ENCODE measurements at places on chromosomes 3 and 15.

DNA sequence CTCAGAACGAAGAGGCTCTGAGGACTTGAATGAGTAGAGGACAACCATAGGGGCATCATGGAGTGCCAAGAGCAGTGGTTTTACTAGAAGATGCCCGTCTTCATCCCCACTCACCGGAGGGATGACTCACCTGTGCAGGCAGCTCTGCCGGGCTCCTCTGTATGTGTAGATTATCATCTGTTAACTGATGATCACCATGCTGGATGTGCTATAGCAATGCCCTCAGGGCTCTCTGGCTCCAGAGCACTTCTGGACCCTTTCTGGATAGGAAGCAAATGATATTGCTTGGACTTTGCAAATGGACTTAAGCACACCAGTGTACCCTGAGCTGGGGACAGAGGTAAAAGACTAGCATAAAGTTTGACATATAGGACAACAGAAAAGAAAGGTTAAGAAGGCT lies 10.2 kb upstream of the TGFBR2 start:
- DNase-seq, result no peak

DNA sequence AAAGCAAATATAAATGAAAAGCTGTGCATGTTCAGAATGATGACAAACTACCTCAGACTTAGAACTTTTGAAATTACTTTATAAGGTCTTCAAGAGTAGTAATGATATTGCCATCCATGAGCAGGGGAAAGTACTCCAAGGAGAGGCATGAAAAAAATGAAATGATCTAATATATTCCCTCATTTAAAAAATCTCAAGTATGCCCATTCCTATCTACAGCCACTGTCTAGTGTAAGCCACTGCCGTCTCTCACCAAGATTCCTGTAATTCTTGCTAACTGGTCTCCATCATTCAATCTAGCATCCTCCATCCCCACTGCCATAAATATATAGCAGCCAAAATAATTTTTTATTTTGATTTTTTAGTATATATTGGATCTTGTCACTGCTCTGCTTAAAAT lies 258.8 kb downstream of the PLOD2 start:
- DNase-seq, result no peak

DNA sequence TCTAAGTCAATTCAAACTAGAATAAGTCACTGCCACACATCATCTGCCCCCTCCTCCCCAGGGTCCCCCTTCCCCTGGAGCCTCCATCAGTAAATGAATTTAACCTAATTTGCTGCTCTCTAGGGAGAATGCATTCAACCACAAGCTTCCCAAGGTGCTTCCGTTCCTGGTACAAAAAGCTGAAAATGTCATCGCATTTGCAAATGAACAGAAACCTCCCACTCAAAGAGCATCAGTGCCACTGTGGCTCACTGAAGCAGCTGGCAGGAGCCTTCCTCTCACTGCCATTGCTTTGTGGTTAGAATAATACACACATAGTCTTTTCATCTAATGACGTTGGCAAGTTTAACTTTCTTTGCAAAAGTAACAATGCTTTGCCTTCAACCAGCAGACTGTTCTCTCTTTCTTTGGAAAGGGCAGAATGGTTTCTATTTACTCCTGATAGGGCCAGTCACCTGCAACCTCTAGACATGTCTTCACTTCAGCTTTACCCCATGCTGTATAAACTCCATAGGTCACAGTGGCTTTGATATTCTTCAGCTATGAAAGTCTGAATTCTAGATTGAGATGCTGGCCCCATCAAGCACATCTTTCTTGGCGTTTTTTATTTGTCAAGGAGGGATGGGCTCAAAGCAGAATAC lies 238.1 kb downstream of the CPNE4 start:
- peak; percentile 87 for DNase-seq

GRCh38 chr3:114484919-114485318 lies 191.1 kb downstream of the TIGIT start:
- no peak for DNase-seq

DNA sequence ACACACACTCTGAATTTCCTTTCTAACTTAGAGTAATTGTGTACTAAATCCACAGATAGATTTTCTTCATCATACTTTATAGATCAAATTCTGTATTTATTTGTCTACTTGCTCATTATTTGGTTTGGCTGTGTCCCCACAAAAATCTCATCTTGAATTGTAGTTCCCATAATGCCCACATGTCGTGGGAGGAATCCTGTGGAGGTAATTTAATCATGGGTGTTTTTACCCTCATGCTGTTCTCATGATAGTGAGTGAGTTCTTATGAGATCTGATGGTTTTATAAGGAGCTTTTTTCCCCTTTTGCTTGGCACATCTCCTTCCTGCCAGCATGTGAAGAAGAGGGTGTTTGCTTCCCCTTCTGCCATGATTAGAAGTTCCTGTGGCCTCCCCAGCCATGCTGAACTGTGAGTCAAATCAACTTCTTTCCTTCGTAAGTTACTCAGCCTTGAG lies 198.3 kb upstream of the TGFBR2 start:
- DNase-seq, result no peak

DNA sequence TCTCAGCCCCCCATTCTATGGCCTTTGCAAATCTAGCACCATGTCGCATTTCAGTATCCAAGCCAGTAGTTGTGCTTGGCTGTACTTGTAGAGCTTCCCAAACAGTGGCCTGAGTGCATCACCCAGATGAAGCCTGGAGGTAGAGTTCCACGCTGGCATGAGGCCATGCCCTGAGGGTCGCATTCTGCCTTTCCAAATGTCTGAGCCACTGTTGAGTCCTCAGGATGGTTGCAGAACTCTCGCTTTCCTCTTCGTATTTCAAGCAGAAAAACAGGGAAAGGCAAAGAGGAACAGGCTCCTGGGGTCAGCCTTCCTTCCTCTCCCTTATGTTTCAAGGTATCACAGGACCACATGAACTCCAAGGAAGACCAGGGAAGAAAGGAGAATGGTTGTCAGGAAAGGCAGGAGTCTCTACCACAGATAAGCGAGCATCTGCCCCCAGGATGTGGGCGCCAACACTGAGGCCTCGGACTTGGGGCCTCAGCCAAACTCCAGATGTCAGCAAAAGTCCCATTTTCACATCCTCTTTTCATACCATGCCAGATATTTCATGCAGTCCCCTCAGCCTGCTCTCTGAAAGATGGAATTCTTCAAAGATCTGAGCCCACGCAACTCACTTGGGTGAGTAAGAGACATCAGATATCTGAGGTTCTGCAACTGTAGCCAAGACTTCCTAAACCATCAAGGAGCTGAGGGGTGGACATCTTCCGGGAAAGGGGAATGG lies 19.4 kb upstream of the PRR20G start:
- DNase-seq, result no peak

Measured in NCI-H1436 (cell line).